ENCODE measurements at places on chromosomes 1 and 21.

DNA sequence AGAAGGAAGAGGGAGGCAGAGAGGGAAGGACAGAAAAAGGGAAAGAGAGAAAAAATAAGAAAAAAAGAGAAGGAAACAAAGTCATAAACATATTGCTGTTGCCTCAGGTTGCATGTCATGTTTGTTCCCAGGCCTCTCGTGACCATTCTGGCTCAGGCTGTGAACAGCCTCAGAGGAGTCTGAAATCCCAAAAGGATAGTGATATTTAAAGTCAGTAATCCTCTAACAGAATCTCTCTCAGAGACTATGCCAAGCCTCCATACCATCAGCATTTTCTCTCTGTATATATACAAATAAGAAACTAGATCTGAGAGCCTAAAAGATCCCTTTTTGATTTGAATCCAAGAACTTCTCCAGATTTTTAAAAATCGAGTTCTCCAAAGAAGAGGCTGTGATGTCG is 35.2 kb downstream of the GORAB start:
- DNase-seq, result no peak

- no peak for DNase-seq
Measured at GRCh38 chr21:42242611-42243010, 23.7 kb downstream of the ABCG1 start.

- DNase-seq, result no peak
Measured at GRCh38 chr1:189216886-189217285, 1260.8 kb downstream of the BRINP3 start.

- peak; percentile 93 for DNase-seq
Measured at GRCh38 chr1:26537951-26538352, 8.4 kb downstream of the RPS6KA1 start.

GRCh38 chr1:20404466-20404865 is 81.5 kb downstream of the CAMK2N1 start:
- DNase-seq, result no peak

- peak; percentile 87 for DNase-seq
Measured at GRCh38 chr1:245056913-245057312, 97.9 kb upstream of the KIF26B start.

- no peak for DNase-seq
Measured at GRCh38 chr1:5658340-5659316, 333.6 kb downstream of the NPHP4 start.

DNA sequence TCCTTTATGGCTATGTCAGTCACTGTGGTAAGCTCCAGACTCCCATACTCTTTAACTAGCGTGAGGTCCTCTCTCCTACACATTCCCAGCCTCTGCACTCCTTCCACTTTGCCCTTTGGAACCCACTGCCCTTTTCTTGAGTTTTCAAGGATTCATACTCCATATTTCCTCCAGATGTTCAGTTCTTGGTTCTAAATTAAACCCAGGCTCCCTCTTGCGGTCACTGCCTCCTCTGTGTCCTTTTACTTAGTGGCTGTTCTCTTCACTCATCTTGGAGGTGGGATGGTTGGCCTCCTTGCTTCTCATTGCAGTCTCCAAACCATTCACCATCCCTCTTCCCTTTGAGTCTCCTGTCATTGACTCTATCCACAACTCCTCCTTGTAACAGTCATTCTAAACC is 208.1 kb downstream of the TGFB2 start:
- DNase-seq, result no peak

DNA sequence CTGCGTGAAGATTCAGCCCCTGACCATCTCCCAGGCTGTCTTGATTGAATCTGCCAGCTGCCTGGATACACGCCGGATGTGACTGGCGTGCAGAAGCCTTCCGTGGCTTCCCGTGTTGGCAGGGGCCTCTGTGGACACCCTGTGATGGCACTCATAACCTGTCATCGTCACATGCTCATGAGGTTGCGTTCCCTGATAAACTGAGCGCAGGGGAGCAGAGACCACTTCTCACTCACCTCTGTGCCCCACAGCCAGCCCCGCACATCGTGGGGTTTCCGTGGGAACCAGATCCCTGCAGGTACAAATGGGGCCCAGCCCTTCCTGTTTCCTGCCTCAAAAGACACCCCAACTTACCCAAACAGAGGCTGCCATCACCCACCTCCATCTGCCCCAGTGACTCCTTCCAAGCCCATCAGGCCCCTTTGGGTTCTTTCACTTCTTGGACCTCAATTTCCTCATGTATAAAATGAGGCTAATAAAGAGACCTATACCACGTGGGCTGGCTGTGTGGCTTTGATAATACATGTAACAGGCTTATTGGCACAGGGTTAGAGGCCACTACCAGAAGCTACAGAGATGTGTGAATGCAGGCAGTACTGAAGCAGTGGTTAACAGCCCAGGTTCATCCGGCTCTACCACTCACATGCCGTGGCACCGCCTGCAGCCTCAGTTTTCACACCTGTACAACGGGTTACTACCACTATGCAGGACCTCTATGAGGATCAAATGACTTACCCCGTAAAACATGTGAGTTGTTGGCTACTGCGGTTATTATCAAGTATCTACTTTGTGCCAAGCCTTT is 23.6 kb downstream of the HTR6 start:
- no peak for DNase-seq

DNA sequence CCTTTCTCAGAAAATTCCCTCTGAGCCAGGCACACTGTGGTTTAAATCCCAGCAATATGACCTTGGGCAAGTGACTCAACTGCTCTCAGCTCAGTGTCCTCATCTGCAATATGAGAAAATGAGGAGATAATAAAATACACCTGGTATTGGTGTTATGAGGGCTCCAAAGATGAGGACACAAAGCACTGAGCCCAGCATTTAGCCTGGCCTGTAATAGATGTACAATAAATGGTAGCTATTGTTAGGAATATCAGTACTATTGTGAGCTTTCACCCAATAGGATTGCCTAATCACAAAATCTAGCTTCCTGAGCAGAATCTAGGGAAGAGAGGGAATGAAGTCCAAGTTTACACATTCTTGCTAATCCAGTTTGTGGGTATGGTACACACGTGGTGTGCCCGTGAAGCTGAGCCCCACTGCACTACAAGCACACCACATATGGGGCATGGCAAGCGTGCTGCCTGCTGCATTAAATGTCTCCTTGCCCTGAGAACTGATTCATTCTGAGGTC is 24.3 kb upstream of the SLC30A1 start:
- no peak for DNase-seq

DNA sequence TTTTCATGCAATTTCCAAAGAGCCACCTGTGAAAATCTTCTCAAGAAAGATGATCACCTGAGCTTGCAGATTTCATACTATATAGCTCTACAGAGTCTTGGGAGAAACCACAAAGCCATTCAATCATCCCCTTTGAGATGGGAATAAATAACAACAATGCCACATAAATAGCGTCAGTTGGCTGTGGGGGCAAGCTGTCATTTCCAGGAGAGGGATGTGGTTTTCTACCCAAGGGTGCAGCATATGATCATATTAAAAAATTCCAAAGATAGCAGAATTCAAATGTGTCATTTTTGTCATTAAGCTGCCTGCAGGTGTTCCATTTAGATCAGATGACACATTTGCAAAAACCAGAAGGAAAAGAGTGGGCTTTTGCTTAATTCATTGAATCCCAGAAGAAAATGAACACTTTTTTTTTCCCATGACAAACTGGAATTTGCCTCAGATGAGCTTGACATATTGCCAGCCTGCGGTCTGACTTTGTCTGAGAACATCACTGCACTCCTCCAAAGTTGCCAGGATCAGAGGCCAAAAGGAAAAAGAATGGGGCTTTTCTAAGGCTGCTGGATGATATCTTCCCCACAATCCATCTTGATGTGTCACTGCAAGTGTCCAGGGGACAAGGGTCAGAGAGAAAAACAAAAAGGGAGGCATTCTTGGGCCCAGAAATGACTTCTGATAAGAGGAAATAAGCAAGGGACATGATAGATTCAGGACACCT is 314.1 kb upstream of the USP25 start:
- DNase-seq, result no peak

DNA sequence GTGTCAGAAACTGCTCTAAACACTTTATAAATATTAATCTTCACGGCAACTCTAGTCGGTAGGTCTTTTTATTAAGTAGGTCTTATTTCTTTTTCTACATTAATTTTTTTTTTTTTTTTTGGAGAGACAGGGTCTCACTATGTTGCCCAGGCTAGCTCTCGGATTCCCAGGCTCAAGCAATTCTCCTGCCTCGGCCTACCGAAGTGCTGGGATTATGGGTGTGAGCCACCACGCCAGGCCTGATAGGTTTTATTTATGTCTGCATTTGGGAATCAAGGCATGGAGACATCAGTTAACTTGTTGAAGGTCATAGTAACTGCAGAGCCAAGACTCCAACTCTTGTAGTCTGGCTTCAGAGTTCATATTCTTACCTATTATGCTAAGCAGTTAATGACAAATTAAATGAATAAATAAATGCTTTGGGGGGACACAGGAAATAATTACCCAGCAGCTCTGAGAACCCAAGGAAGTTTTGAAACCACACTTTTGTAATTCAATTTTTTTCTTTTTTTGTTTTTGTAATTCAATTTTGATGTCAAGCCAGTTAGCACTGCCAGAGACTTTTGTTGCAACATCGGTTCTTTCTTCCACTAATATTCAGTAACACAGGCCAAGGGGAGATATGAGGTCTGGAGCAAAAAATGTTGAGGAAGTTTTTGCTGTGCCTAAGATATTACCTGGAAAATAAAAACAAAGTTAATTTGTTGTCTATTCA is 9.4 kb upstream of the UAP1 start:
- DNase-seq, result no peak

DNA sequence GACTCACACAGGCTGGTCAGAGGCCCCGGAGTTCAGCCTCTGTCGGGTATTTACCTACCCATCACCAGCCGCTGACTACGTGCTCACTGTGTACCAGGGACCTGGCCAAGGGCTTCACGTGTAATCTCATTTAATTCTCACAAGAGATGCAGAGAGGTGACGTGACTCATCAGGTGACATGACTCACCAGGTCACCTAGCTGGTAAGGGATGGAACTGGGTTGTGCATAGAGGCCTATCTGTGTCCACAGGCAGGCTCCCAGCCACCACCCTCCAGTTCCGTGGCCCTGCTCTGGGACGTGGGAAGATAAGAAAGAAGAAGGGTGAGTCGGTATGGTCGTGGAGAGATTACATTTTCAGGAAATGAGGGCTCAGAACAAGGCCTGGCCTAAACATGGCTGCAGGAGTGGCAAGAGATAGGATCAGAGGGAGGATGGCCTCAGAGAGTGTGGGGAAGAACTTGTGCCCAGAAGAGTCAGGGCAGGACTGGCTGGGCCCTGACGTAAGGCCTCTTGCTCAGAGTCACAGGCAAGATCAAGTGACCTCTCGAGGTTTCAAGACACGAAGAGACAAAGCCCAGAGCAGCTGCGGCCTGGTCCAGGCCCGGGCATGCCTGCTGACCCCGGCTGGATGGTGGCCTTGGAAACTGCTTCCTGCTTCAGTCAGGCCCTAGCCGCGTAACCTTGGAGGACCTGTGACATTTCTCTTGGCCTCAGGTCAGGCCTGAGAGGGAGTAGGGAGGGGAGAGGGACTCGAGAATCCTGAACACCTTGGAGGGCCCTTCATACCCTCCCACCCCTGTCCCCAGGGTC is 52.7 kb upstream of the WASF2 start:
- no peak for DNase-seq

DNA sequence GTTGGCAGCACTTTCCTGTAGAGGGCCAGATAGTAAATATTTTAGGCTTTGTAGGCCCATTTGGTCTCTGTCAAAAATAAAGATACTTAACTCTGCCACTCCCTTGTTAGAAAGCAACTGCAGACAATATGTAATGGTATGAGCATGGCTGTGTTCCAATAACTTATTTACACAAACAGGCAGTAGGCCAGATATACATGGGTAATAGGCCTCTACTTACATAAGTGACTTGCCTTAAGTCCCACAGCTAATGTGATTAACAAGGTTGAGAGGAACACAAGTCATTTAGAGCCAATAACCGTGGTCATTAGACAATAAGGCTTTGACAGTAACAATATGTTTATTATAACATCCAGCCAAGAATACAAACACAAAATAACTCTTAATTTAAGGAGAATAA is 17.4 kb downstream of the CCT8 start:
- DNase-seq, result no peak

GRCh38 chr1:6103111-6103853 is 57.6 kb downstream of the KCNAB2 start:
- DNase-seq, result no peak

DNA sequence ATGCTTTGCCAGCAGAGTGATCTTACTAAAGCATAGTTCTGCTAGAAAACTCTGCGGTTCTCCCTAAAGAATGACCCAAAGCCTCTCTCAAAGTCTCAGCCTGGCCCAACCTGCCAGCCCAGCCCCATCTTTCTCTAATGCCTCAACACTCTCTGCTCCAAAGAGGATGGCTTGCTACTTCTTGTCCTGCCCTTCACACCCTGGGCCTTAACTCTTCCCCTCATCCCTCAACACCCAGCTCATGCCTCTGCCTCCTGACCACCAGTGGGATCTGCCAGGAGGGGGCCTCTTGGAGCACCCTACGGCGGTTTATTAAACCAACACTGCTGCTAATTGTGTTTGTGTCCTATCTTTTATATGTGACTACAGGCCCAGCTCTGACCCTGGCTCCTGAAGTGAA is 52.4 kb downstream of the CD58 start:
- no peak for DNase-seq

DNA sequence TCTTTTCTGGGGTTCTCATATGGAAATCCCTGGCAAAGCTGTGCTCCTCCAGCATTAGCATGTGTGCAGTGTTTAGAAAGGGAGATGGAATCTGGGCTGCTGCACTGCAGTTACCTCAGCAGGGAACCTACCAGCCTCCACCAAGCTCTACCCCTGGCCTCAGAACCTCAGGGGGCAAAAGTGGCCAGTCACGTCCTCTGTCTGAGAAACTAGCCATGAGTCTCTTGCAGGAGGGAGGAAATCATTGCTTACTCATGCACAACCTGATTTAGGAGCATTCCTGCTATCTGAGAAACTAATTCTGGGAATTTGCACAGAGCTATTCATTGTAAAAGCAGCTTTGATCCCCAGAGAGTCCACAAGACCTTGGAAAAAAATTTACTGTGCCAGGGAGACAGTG is 80.6 kb upstream of the IPO9 start:
- no peak for DNase-seq

Measured in CD14-positive monocyte (primary cell).